ENCODE measurements at places on chromosomes 12 and 14.

- no peak for DNase-seq
Measured at GRCh38 chr14:73503648-73504047, 12.9 kb downstream of the RIOX1 start.

DNA sequence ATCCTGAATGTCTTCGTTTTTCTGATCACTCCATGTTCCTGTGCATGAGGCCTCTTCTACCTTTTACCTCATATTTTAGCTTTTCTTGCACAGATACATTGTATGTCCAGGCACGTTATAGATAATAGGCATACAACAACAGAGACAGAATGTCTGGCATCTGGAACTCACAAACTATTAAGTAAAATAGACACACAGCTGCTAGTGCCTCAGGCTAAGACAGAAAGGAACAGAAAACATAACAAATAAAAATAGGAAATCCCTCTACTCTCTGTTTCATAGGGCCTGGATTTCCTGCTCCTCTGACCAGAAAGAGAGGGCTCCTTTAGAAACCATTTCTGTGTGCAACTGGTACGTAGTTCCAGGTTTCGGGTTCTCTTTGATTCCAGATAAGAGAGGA, 48.6 kb downstream of the ATXN7L3B start:
- DNase-seq = peak; percentile 19

GRCh38 chr12:57462251-57462911, 2.8 kb downstream of the GLI1 start:
- peak; percentile 94 for DNase-seq

GRCh38 chr12:54041097-54041690, 8.3 kb downstream of the HOXC5 start:
- DNase-seq = no peak

- no peak for DNase-seq
Measured at GRCh38 chr14:33271891-33272290, 333.2 kb downstream of the NPAS3 start.

DNA sequence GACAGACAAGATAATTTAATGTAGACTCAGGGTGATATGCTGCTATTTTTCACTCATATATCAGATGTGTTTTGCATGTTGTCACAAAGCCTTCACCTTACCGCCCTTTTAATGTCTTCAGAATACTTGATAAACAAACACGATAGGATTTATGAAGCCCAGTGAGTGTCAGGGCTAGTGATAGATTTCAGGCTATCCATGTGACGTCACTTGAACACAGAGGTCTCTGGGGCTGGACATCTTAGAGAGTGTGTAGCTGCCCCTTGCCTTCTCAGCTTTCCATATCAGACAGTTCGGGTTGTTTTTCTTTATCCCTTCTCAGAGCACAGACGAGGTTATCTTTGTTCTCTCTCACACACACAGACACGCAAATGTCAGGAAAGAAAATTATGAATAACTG, 105.3 kb upstream of the GSC start:
- no peak for DNase-seq

- no peak for DNase-seq
Measured at GRCh38 chr12:107327651-107328182, 234.4 kb upstream of the CRY1 start.

DNA sequence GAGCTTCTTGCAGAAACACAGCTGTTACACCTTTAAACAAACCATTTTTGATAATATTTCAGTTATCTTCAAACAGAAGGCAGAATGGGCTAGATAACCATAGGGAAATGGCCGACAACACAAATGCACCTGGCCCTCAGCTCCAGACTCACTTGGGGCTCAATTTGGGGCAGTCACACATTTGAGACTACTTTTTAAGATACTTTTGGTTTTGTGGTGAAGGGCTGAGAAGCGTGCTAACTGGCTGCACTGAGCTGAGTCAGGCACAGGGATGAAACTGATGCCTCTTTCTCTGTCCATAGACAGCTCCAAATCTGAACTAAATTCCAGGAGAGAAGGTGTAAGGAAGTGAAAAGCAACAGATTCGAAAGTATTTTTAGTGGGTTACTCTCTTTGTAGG, 18.5 kb upstream of the GRIP1 start:
- no peak for DNase-seq

DNA sequence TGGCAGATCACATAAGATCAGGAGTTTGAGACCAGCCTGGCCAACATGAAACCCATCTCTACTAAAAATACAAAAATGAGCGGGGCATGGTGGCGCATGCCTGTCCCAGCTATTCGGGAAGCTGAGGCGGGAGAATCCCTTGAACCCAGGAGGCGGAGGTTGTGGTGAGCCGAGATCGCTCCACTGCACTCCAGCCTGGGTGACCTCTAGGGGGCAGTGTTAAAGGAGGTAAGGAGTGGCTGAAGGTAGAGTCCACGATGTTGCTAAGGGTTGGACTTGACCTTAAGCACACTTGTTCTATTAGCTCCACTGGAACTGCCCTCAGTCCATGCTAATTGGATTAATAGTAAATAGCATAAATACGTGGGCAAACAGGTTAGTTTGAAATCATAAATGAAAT, 62.4 kb upstream of the PSMC1 start:
- peak; percentile 7 for DNase-seq

- DNase-seq = no peak
Measured at GRCh38 chr14:104289507-104289906, 151.1 kb downstream of the KIF26A start.

DNA sequence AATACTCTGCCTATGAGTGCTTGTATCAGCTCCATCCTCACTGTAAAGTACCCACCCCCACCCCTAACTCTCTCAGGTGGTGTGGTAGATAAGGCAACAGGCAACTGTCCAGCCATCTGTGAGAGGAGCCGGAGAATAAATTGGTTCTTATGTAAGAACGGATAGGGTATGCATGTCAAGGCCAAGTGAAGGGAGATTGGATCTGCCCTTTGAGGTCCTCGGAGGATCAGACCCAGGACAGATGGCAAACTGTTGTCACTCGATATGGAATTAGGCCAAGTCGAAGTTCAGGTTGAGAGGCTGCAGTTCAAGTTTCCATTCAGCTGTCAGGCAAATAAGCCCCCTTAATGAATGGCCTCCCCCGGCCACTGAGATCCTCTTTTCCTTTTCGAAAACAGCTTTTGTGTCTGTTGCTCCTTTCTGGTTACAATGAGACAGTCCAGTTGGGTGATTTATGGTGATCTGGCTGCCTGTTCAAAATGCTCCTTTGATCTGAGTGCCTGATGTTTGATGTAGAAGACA, 120.3 kb downstream of the VRK1 start:
- DNase-seq = no peak

DNA sequence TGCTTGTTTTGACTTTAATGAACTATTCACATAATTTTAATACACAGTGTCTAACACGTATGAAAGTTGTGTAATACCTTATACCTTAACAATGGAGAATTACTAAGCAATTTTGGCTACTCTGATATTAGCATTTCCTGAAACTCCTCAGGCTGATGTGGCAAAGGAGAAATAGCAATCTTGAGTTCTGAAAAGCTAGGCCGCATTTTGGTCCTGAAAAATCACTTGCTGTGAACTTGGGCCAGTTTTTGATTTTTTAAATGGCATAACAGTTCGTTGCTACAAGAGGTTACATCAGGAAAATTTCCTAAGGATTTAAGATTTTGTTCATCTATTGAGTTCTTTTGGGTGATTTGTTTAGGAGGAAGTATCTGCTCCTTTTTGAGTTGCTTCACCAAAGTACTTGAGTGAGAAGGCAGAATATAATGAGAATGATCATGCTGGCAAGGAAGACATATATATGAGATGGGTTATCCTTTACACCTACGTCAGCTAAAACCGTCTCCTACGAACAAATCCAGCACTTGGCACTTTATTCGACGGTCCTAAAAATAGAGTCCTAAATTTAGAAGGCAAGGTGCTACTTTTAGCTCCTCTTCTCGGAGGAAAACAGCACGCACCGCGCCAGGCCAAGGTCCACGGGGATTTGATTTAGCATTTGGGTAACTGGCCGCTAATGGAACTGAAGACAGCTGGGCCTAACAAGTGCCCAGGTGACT, 32.2 kb downstream of the MIA2 start:
- no peak for DNase-seq

- peak; percentile 2 for DNase-seq
Measured at GRCh38 chr12:119328111-119328510, 6.4 kb upstream of the CCDC60 start.

- no peak for DNase-seq
Measured at GRCh38 chr12:111434049-111434448, 28.3 kb downstream of the SH2B3 start.

DNA sequence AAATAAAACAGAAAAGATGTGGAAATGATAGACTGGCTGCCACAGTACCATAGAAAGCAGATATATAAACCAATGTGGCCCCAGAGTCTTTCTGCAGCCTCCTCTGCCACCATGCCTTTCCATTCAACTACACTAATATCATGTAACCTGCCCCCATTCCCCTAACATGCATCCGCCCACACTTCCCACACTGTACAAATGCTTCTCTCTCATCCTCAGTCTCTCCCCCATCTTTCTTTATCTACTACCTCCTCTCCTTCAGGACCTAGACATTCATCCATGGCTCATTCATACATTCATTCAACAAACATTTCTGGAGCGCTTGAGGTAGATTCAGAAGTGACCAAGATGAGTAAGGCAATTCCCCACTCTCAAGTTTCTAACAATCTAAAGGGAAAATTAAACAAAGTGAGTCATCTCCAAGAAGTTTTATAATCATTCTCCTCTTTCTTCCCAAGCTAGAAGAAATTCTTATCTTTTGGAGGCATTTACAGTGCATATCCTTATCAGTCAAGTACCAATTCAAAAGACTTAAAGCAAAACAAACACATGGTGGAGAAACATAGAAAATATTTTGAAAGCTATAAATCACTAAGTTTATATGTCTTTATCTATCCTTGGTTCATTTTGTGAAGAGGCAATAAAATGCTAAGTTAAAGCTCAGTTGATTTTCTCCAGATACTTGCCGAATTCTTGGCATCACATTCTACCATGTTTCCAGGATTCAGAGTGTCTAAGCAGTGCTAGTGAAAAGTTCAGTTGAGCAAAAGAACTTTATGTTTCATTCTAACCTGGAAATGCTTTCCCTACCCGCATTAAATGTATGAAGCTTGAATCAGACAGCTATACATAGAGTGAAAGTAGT, 70.5 kb upstream of the FRMD6 start:
- peak; percentile 81 for DNase-seq

DNA sequence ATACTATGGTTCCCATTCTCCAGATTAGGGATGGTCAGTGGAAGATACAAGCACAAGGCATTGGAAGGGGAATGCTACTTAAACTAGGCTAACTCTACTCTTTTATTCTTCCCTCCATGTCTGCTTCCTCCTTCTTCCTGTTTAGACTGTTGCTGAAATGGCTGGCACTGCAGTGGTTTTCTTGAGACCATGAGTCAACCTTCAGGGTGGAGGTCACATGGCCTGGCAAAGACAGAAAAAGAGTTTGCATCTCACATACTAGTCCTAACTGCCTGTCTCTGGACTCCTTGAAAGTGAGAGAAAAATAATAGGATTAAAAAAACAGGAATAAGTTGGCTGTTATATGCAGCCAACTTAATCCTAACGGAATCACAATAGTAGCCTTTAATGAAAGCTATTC, 37.0 kb downstream of the ALDH1L2 start:
- no peak for DNase-seq

DNA sequence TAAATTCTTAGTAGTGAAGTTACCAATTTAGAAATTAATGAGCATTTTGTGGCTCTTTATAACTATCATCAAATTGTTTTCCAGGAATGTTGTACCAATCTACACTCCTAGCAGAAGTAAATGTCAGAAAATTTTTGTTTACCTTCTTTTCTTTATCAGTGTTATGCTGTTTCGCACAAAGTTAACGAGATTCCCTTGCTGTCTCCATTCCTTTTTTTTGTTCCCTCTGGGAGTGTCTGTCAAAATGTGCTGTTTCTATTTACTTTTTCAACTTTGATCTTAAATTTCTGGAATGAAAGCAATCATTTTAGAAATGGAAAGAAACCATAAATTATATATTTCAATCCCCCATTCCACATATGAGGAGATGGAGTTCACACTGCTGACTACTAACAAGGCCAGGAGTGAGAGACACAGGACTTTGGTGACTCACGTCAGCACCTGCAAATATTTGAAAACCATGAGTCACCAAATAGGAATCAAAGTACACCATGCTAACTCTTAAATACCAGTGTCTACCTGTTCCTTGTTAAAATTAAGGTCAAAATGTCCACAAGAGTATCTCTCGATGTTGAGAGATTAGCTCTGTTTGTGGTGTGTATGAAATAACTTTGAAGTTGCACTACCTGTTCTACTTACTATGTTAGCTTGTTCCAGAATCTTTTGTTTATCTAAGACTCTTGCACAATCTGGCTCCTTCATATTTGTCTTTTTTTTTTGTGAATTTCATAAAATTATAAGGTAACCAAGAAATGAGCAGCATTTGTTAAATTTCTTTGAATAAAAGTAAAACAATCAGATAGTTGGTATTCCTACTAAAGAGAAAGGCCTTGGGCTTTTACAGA, 106.0 kb downstream of the RMST start:
- DNase-seq = peak; percentile 95

DNA sequence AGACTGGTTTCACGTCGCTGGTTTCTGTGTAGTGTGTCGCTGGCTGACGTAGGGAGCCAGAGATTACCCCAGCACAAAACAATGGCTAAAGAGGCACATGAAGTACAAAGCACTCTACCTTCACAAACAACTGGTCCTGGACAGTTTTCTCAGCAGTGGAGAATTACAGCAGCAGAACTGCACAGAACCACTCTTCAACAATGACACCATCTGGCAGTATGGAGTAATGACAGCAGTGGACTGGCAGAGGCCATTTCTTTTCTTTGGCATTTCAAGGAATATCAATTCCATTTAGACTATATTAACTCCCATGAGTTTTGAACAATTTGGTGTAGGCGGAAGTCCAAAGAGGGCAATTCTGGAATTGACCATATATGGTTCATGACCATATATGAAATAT, 1074.1 kb downstream of the AACS start:
- DNase-seq = no peak

GRCh38 chr12:3755898-3756297, 3.0 kb upstream of the CRACR2A start:
- DNase-seq = no peak

DNA sequence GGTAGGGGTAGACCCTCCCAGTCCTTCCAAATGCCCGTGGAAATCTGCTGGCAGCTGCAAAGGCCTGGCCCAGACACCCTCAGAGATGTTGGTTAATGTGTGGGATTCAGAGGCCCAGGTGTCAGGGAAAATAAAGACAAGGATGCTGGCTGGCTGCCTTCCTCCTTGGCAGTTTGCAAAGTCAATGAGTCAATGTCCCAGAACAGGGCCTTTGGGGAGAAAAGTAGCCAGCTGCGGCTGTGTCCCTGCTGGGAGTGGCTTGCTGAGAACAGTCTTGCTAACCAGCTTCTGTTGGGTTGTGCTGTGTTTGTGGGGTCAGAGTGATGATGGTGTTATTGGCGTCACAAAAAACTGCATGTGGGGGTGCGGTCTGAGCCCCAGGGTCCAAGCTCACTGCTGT, 29.2 kb downstream of the GLRX5 start:
- no peak for DNase-seq

Measured in trophoblast cell (in vitro differentiated cells and primary cell).